Psoas muscle (tissue), 8 donors: ENCODE measurements at places on chromosomes 7 and 10.

DNA sequence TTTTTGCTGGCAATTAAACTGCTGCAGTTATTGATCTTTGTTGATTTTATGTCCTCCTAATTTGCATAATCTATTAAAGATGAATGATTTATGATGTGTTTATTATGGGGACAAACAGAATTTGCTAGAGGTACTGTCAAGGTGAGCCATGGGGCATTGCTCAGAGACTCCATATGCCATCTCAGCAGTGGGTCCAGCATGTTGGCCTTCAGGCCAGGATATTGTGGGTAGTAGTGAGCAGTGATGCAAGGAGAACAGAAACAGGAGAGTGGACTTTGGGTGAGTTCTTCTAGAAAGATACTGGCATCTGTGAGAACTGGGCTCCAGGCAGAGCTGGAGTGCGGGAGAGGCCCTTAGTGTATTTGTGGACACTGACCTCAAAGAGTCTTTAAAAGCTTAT lies 65.9 kb downstream of the PAX2 start:
- no peak for DNase-seq

GRCh38 chr10:4850397-4850796 lies 24.4 kb downstream of the AKR1E2 start:
- no peak for DNase-seq

DNA sequence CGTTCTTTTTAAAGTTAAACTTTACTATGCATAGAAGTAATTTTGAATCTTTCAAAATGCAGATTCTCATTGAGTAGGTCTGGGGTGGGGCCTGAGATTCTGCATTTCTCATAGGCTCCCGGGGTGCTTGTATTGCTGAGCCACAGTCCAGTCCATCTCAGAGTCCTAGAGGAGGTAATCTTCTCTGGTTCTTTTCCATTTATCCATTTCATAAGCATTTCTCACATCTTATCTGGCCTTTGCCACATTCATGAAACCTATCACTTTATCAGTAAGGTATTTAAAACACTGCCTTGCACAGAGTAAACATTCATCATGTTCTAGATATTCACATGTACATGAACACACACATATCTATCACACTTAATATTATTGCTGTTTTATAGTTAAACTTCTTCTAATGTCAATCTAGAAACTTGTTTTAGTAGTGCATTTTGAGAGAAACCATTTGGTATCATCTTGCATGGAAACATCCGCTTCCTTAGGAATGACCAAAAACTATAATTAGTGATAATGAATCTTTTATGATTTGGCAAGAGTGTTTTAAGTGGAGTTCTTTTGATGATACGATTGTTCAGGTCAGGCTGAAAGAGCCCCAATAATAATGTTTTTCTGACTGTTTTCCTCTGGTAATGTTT lies 12.0 kb downstream of the GNAI1 start:
- no peak for DNase-seq

DNA sequence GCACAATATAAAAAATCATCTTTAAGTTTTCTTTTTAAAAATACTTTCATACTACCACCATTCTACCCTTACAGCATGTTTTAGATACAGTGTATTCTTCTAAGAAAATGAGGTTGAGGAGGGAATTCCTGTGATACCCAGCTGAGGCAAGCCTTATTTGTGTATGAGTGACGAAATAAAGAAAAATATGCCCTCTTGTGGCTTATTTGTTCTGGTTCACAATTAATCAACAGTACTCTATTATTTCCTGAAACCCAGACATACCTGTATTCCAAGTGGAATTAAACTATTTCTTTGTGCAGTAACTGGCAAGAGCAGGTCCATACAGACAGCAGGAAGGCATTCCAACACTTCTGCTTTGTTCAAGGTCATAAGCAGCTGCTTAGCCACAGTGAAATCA lies 4.5 kb upstream of the SEMA3D start:
- no peak for DNase-seq

DNA sequence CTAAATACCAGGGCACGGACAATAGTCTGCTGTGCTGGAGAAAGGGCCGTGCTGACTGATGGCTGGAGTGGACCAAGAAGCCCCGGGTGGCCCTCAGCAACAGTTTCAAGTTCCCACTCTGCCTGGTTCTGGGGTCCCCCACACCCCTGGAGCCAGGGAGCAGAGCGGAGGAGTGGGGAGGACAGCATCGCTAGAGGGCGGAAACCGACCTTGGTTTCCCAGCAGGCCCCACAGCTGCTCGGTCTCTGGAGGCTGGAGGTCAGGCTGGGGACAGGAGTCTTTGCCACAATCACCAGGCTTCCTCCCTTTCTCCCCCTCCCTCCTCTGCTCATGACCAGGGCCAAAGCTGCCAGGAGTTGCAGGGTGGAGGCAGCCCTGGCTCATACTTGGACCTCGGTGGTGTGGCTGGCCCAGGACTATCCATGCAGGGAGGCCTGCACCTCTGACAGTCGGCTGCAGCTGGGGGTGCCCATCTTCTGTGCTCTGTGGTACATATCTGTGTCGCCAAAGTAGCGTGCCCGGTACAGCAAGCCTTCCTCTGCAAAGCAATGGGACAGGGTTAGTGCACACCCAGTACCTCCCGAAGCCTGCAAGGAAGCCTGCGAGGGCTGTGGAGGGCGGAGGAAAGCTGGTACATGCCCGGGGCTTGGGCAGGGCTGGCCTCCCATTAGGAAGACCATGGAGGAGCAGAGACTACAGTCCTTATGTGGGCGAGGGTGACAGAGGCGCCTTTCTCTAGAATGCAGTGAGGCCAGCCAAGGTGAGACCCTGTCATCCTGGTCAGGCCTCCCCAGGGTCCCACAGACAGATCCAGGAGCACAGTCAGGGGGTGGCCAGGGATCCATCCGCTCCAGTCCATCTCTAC lies 19.1 kb downstream of the DNAJB12 start:
- DNase-seq, result peak; percentile 77

DNA sequence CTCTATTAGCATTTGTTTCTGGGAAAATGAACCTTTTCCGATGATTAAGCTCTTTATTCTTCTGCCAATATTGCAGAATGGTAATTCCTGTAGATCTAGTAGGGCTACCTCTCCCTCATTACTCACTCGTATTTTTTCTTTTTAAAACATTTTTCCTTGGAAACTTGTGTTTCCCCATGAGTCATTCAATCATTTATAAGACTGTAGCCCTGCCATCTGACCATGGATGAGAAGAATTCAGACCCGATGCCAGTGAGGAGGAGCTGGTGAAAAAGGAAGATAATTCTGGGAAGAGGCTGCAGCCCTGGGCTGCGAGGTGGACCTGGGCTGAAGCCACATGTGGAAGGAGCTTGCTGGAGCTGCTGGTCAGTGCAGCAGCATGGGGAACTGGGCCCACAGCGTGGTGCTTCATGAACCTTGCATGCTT lies 242.8 kb downstream of the KLF6 start:
- peak; percentile 53 for DNase-seq

DNA sequence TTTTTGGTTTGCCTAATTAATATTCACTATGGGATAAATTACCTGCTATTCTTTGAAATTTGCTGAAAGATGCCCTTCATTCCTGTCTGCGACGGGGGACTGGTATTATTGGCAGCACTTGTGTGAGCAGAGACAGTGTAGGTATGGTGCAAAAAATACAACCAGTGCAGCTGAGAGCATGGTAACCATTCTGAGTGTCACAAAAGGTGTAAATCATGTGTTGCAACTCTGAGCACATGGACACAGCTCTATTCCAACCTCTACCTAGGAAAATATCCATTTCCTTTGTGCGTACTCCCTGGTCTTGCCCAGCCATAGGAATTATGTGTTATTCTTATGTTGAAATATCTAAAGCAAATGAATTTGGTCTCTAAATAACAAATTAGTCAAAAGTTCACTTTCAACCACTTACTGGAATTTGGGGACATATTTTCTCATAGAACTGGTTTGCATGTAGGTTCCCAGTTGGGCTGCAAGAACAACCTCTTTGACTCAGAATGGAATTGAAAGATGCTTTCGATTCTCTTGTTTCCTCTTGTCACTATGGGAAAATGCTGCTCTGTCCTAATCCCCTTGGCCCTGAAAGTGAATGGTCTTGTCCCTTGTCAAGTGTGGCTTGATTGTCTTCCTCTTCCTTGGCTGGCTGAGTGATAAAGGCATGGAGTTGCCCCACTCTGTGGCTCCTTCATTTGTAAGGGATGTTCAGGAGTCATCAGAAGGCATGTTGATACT lies 57.0 kb downstream of the CELF2 start:
- no peak for DNase-seq
